Head of caudate nucleus (tissue), 42 donors: ENCODE measurements at places on chromosomes 2 and 18.
A peak's percentile ranks its signal among the peaks of the same experiment; 100 is the strongest.

DNA sequence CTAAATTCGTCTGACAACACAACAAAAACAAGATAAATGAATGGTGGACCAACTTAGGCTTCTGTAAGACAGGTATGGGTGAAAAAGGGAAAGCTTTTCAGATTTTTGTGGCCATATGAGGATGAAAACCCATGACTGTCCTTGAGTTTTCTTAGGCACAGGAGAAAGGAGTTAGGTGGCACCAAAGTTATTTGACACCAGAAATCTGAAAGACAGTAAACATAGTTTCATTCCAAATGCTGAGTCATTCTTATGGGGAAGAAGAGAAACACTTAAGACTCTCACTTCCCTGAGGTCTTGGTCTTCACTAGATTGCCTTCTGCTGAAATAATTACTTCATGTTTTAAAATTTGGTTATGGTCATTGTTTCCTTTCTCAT is 5.2 kb upstream of the GPD2 start:
- no peak for DNase-seq

GRCh38 chr18:45066886-45067285 is 386.2 kb downstream of the SETBP1 start:
- DNase-seq, result no peak

GRCh38 chr2:229586746-229587705 is 127.3 kb downstream of the DNER start:
- peak; percentile 91 for DNase-seq

DNA sequence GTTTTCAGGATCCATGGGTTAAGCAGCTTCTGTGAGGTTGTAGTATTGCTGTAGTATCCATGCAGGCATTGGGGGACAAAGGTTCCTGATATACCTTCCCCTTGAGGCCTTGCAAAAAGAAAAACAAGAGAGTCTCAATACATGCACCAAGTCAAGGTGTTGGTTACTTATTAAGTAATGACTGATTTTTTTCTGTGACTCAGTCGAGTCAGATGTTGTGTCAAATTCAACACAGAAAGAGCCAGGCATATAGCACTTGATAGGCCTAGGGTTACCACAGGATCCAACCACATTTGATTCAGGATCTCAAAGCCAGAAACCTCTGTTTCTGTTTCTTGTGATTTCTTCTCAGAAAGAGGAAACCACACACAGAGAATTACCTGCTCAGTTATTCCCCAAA is 24.9 kb upstream of the CD8A start:
- no peak for DNase-seq
